ENCODE measurements at places on chromosomes 13 and 19.

- DNase-seq = no peak
Observed at GRCh38 chr19:44783545-44783944, 5.9 kb downstream of the CBLC start.

DNA sequence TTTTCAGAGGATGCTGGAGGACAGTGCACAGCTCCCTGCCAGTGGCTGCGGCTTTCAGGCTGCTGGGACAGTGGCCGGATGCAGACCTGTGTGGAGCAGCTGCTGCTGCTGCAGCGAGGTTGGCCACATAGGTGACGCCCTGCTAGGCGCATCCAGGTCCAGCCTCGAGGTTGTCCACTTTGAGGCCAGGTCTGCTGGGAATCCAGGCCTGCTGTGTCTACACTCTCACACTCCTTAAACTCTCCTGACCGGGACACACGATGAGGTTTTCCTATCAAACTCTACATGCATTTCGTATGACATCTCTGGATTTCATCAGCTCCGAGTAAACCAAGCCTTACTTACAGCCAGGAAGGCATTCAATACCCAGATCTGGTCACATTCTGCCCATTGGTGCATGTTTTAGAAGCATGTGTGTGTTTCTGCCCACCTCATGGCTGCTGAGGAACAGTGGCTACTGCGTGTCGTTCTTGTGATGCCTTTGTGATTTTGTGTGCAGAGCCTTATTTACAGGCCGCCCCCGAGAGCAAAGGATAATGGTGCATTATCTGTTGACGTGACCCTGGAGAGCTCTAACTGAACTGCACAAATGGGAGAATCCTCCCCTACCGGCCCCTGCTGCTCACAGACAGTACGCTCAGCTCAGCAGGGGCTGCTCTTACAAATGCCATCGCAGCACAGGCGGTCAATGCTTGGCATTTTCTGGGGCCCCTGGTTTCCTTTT lies 12.3 kb upstream of the MCF2L start:
- no peak for DNase-seq

DNA sequence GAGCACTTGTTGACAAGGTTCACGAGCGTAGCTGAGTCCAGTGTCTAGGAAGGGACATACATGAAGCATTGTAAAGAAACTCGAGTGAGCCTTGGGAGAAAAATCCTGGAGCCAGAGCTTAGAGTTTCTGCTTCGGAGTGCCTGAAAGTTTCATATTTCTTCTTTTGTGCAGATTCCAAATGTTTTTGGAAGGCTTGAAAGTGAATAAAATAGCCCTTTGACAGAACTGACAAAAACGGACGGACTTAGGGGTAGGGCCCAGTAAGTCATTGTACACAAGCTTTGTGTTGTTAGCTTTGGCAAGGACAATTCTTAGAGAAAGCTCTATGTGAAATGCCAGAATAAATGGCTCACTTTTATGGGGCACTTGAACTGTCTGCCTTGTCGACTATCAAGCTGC lies 2.8 kb downstream of the RNF113B start:
- no peak for DNase-seq

- DNase-seq = no peak
Observed at GRCh38 chr13:20616059-20616797, 49.3 kb downstream of the IFT88 start.

DNA sequence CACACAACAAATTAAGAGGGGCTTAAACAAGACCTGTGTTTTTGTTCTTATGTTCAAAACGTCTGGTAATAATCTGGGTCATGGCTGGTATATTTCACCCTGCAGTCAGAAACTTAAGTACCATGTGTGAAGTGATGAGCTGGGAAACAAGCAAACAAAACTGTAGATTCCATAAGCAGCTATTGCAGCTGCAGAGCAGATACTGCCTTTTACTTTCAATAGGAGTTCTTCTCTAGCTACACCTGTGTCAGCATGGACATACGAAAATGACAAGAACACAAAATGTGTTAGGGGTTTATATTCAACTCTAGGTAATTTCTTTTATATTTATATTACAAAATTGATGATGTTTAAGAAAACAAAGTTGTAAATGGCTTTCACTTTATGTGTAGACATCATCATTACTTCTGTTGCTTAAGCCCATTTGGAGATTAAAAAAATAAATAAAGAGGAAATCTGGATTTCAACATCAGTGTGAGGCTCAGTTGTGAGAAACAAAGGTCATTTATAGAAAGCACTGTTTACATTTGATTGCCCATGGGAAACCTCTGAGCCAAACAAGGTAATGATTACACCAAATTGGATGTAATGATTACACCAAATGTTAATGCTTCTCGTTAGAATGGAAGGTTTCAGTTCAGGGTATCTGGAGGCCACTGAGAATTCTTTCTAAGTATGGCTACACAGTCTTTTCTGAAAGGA lies 451.0 kb upstream of the SLC10A2 start:
- DNase-seq = no peak

- DNase-seq = no peak
Observed at GRCh38 chr13:101649488-101650126, 197.1 kb downstream of the ITGBL1 start.

GRCh38 chr13:51929699-51930098 lies 67.9 kb downstream of the CCDC70 start:
- DNase-seq = no peak

- DNase-seq = no peak
Observed at GRCh38 chr19:17404015-17404414, 1.4 kb downstream of the BST2 start.

DNA sequence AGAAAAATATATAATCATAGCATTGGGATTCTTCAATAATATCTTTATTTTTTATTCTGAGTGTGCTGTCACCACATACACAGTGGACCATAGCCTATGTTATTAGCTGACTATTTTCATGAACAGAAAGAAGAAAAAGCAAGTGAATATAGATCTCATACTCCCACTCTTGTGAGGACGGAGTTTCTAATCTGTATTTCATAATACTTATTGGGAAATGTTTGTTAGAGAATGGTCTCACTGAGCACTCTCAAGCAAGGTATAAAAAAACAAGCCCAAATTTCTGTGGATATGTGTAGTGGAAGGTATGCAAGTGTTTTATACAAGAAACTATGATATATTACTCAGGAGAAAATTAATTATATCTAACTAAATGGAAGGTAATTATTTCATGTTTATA lies 1218.1 kb downstream of the SLITRK1 start:
- no peak for DNase-seq

DNA sequence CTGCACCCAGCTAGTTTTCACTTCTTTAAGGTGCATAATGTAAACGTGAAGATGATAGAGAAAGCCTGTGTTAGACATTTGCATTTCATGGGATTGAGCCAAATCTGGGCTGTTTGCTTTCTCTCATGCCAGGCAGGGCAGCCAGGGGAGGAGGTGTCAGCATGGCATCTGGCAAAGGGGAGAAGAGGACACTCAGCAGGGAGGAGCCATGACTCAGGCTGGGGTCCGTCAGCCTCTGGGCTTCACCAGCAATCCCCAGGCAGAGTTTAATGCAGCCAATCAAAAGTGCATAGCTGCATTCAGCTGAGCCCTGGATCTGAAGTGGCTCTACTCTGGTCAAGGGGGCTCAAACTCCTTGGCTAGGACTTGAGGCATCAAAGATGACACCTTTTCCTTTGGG lies 23.5 kb downstream of the EBPL start:
- DNase-seq = no peak
